ENCODE measurements at places on chromosomes 11 and 22.
A peak's percentile ranks its signal among the peaks of the same experiment; 100 is the strongest.

DNA sequence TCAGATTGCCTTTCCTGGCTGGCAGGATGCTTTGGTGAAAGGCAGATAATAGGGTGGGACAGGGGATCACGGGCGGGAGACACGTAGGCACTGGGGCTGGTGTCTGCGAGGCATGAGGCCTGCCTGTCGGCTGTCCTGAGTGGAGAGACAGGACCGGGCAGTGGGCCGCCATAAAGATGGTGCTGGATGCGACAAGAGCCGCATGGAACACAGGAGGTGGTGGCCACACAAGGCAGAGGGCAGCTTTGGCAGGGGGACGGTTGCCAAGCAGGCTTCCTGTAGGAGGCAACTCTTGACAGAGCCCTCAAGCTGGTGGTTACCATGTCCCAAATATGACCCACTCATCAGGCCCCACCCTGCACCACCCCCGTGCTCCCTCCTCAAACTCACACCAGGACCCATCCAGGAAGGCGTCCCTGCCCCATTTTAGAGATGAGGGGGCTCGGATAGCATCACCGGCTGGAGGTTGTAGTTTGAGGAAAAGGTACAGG is 4.9 kb upstream of the PPARA start:
- DNase-seq = no peak

DNA sequence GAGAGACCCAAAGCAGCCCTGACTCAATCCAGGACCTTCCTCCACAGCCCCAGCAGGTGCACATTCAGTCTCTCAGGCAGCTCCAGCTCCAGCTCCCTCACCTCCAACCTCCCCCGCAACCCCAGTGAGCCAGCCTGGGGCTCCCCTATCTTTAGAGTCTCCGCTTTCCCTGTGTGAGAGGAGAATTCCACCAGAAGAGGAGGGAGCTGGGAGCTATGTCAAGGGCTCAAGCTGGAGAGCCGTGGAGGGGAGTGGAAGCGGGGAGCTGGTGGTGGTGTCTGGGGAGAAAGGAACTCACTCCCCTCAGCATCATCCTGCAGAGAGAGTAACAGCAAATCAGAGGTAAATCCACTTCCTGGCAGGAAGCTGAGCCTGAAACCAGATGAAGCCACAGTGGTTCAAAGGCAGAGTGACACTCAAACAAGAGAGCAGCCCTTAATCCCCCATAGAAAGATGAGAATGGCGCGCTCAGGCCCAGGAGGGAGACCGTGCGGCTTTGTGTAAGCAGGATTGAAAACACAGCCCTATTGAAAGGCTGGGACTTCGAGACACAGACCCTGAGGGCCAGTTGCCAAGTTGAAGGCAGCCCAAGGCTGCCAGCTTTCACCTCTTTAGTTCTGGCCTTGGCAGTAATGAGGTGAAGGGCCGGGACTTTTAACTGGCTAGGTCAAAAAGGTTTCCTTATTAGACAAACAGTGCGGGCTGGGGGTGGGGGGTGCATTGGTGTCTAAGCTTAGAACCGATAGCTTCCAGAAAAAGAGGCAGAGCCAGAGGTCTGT is 21.4 kb upstream of the CDON start:
- no peak for DNase-seq

- DNase-seq = peak; percentile 57
Measured at GRCh38 chr22:44567846-44568493, 69.9 kb upstream of the RTL6 start.

- no peak for DNase-seq
Measured at GRCh38 chr11:72578566-72578965, 95.7 kb downstream of the PDE2A start.

DNA sequence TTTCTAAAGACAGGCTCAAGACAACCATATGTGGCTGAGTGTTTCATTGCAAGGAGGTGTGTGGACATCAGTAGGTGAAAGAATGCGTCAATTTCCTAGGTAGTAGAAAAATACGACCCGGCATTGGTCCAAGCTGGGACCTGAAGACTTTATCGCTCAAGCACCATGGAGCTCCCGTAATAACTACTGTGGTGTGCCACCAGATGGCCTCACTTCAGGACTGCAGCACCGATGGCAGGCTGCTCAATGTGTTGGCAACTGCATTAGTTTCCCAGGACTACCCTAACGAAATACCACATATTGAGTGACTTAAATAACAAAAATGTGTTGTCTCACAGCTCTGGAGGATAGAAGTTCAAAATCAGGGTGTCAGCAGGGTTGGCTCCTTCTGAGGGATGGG is 72.4 kb upstream of the FAT3 start:
- DNase-seq = no peak

- no peak for DNase-seq
Measured at GRCh38 chr11:1727861-1728260, 22.5 kb downstream of the IFITM10 start.

DNA sequence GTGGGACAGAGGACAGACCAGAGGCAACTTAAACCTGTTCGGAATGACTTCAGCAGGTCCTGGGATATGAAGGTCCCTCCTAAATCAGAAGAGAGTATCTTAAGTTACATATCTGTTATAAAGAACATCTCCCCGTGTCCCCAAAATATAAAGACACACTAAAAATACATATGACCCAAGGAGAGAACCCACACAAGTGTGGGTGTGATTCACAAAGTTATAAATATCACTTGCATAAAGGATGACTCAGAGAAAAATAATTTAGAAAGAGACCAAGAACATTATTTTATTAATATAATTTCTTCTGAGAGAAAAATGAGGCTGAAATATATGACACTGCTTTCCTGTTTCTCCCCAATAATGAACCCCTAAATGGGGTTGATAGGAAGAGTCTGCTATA is 14.2 kb downstream of the OR5B21 start:
- DNase-seq = peak; percentile 34

- DNase-seq = no peak
Measured at GRCh38 chr22:32127904-32128303, 31.2 kb downstream of the C22orf42 start.

DNA sequence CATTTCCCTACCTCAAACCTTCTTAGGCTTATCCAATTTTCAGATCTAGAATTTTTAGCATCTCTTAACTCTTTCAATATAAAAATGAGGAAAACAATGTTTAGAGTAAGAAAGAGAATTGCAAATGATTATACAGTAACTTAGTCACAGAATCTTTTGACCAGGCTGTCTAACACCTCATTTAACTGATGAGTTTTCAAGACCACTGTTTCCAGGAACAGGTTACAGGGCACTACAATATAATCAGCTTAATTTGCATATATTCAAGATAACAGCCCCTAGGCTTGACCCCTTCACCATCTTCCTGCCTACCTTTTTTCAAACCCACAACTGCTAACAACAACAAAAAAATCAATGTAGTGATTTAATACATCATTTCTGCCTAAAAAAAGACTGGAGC is 12.7 kb downstream of the NUMA1 start:
- no peak for DNase-seq
